Omental fat pad (tissue), 4 donors: ENCODE measurements at places on chromosomes 11 and 22. TPM values are rescaled to one million over a fixed set of nuclear protein-coding genes. Genes with fewer than 3 reads are reported as not detected.

DNA sequence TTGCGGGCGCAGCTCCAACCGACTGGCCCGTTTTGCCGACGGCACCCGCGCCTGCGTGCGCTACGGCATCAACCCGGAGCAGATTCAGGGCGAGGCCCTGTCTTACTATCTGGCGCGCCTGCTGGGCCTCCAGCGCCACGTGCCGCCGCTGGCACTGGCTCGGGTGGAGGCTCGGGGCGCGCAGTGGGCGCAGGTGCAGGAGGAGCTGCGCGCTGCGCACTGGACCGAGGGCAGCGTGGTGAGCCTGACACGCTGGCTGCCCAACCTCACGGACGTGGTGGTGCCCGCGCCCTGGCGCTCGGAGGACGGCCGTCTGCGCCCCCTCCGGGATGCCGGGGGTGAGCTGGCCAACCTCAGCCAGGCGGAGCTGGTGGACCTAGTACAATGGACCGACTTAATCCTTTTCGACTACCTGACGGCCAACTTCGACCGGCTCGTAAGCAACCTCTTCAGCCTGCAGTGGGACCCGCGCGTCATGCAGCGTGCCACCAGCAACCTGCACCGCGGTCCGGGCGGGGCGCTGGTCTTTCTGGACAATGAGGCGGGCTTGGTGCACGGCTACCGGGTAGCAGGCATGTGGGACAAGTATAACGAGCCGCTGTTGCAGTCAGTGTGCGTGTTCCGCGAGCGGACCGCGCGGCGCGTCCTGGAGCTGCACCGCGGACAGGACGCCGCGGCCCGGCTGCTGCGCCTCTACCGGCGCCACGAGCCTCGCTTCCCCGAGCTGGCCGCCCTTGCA, 1.0 kb downstream of the FJX1 start:
- DNase-seq, result no peak

The TESMIN gene
- total RNA-seq, result 0.36 TPM

The NUP160 gene
- total RNA-seq, result 21.8 TPM

The ZNRF3 gene
- 8.2 TPM for total RNA-seq

The DEPDC7 gene
- total RNA-seq, result 0.96 TPM

The POTEH gene
- total RNA-seq, result not detected
